Activated naive CD4-positive, alpha-beta T cell (primary cell): ENCODE measurements at places on chromosomes 1 and 21.

GRCh38 chr1:24156542-24157260, 13.8 kb upstream of the IL22RA1 start:
- DNase-seq: no peak

- no peak for DNase-seq
These were observed 366.4 kb upstream of the CXADR start for GRCh38 chr21:17146426-17146825.

DNA sequence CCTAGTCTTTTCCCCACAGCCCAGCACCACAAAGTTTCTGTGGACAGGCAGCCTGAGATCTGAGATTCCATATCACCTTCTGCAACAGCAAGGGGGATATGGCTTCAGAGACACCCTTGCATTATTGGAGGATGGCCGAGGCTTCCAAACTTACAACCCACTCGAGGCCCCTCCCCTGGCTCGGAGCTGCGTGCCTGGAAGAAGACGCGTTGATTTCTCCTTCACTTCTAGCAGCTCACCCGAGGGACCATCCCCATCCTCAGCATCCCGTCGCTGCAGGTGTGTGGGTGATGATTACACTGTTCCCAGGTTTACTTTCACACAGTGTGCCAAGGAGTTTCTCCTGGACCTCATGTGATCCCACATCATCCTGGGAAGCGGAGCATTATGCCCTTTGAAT, 277.9 kb downstream of the MATN1 start:
- DNase-seq: no peak

GRCh38 chr1:236835491-236835890, 40.4 kb downstream of the MTR start:
- no peak for DNase-seq

DNA sequence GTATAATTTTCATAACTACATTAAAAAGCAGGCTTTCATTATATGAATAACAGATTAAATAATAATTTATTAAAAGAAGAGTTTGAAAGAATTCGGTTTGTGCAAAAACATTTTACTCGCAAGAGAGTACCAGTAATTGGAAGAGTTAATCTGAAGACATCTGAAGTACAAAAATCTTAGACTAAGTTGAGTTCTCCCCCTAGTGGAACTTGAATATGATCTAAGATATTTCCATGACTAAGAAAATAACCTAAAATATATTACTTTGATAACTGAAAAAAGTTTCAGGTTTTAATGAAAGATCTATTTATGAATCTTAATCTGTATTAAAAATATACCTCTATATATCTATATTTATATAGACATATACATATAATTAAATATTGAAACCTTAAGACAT, 112.5 kb upstream of the GFI1 start:
- no peak for DNase-seq

- DNase-seq: no peak
These were observed 31.6 kb downstream of the CDC14A start for GRCh38 chr1:100383743-100384405.

DNA sequence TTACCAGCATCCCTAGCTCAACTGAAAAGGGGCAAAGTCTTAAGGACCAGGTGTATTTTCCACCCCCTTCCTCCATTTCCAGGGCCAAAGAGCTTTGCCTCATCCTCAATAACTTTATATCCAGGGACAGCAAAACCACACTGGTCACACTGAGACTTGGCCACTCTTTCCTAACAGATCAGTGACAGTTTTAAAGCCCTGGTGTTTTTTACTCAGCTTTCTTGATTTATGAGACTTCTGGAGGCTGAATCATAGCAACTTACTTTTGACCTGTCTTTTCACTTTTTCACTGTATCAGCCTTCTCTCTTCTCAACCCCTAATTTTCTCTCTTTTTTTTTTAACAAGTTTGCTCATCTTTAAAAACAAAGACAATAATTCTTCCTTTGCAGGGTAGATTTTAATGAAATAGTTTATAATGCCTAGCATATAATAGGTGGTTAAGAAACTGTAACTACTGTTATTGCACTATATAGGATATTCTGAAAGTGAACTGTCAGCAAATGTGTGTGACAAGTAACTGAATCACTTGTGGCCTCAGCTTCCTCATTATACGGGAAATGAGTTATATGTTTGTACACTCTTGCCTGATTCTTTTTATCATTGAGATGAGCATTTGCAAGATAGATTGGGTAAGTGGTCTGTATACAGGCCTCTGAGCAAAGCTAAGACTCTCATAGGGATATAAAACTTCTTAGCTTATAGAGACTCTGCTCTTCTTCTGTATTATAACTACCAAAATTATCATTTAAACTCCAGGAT, 19.7 kb upstream of the DYNLT5 start:
- no peak for DNase-seq

DNA sequence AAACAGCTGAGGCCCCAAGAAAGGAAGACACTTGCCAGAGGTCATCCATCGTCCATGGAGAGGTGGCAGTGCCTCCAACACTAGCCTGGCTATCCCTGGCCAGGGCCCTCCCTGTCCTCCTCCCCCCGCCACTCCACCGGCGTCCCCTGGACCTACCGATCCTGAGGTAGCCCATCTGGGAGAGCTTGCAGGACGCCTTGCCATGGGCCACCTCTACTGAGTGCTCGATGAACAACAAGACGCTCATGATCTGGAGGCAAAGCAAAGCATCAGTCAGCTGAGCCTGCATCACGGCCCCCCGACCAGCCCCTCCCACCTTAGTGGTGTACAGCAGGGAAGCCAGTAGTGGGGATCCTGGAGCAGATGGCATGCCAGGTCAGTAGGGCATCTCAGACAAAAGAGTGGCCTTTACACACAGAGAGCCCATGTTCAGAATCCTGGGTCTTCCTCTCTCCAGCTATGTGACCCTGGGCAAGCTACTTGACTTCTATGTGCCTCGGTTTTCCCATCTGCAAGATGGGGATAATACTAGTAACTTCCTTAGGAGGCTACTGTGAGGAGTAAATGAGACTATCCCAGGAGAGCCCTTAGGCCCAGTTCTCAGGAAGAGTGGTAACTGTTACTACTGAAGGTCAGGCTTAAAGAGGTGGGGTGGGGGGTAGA, 15.1 kb downstream of the LAPTM5 start:
- no peak for DNase-seq

- peak; percentile 58 for DNase-seq
These were observed at the start of gene HYI for GRCh38 chr1:43453442-43454269. HYI (minus strand) TSS chr1:43453931; CDS start chr1:43453793, 138 bp downstream.

- DNase-seq: no peak
These were observed 50.2 kb upstream of the ACTRT2 start for GRCh38 chr1:2971101-2971501.

- no peak for DNase-seq
These were observed 37.7 kb downstream of the CSMD2 start for GRCh38 chr1:34127006-34128000.

GRCh38 chr21:31151156-31152045, 113.1 kb upstream of the KRTAP19-8 start:
- no peak for DNase-seq
